RKO (cell line): ENCODE measurements at places on chromosomes 7 and 10.

GRCh38 chr10:120979435-120980278 lies 128.5 kb downstream of the WDR11 start:
- no peak for DNase-seq

- DNase-seq, result no peak
Observed at GRCh38 chr7:24883622-24884013, 96.4 kb downstream of the OSBPL3 start.

GRCh38 chr10:29698773-29699490 lies 64.2 kb upstream of the SVIL start:
- no peak for DNase-seq

DNA sequence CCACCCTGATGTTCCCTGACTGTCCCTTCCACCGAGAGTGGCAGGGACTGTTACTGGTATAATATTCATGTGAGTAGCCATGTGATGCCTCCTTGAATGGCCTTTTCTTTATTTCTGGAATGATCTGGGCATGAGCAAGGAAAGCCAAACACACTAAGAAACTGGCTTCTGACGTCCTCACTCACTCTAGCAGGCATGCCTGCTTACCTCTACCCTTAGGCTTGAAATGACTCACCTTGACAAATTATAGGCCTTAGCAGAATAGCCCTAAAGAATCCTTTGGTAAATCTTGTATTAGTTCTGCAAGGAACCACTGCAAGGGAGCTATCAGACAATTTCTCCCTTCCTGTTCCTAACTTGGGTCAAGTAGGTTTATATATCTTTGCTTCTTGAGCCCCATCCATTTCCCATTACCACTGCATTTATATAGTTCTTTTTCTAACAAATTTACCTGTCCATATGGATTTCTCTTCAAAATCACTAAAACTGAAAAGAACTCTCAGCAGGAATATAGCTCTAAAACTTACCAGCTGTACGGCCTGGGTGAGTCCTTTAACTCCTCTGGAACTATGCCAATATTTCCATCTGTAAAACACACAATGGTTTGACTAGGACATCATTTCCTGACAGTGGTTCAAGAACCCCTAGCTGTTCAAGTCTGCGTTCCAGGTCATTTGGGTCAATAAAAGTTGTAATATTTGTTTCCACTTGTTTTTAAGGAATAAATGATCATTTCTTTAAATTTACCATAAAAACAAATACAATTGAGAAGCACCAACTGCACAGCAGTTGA lies 13.0 kb upstream of the NDUFA5 start:
- DNase-seq, result no peak

GRCh38 chr7:71665716-71666115 lies 533.8 kb downstream of the GALNT17 start:
- no peak for DNase-seq

GRCh38 chr7:4659551-4660286 lies 22.4 kb upstream of the FOXK1 start:
- DNase-seq, result peak; percentile 45

GRCh38 chr7:30264052-30264451 lies 20.3 kb upstream of the ZNRF2 start:
- no peak for DNase-seq

DNA sequence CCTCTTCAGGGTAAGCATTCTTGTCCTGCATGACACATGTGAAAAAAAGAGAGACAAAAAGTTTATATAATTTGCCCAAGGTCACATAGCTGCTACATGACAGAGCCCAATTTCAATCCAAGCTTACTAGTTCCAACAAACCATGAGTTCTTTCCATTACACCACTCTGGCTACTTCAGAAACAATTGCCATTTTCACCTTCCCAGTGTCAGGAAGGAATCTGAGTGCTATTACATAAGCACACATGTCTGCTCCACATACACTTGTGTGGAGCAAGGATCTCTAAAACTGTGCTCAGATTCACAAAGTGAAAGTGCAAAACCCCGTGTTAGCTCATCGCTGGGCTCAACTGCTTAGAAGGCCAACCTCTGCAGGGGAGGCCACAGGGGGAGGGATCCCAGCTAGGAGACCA lies 356.2 kb upstream of the NFE2L3 start:
- DNase-seq, result no peak

DNA sequence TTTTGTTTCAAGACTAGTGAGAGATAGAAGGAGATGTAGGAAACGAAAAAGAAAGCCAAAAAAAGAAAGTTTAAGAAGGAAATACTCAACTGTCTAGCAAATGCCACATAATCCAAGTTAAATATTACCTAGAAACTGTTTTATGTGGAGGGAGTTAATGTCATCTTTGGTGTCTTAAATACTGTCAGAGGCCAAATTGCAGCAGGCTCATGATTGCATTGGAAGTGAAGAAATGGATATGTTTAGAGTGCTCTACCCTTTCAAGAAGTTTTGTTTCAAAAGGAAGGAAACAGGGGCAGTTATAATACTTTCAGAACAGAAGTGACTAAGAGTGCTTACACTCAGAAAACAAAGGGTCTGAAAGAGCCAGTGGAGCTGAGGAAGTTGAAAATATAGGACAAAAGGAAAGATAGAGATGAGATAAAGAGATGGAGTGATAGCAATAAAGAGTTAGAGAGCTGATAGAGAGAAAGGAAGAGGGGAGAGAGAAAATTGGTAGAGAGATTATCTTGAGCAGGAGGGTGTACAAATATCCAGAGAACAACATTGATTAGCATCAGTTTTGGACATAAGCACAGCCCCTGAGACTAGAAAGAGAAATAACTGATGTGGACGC lies 28.0 kb upstream of the GNAI1 start:
- DNase-seq, result no peak

- no peak for DNase-seq
Observed at GRCh38 chr10:116084161-116084560, 188.8 kb downstream of the GFRA1 start.

DNA sequence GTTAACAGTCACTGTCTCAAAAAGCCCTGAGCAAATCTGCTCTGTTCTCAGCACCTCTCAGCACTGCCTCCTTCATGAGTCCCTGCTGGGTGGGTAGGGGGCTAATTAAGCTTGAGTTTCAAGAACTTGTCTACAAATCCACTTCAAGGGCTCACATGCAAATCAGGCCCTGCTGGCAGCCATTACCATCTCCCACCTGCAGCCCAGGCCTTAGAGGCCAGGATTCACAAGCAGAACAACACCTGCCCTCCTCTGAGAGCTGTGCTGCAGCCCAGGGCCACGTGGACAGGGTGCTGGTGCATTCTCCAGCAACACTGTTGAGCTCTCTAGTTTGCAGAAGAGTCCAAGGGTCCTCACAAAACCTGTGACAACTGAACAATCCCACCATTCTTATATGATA lies 119.2 kb downstream of the DPP6 start:
- no peak for DNase-seq

GRCh38 chr10:62053860-62054259 lies 152.4 kb downstream of the ARID5B start:
- no peak for DNase-seq

DNA sequence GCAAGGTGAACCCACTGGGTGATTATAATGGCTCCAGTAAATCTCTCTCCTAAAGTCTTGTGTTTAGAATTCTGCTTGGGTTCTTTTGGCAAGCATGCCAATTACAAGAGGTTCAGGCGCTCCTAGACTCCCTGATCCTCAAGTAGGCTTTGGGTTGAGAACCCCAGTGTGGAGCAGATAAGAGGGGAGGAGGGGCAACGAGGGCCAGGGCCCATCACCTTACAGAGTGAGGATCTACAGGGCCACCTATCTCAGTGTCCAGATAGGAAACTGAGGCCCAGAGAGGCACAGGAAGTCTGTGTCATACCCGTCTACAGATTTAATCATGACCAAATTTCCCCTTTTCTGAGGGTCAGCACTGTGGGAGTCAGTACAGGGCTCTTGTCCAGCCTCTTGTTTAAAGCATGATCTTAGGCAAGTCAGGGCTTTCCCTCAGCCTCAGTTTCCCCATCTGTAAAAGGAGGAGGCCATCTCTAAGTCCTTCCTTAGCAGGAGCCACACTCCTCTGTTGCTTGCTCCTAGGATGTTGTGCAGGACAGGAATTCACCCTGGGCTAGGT lies 4.4 kb downstream of the TACR2 start:
- DNase-seq, result no peak

- no peak for DNase-seq
Observed at GRCh38 chr10:122515588-122516231, 44.8 kb upstream of the DMBT1 start.

GRCh38 chr7:155233311-155234157 lies 64.1 kb upstream of the INSIG1 start:
- DNase-seq, result no peak

- DNase-seq, result no peak
Observed at GRCh38 chr7:54556121-54556520, 13.9 kb downstream of the VSTM2A start.

GRCh38 chr10:85795460-85795859 lies 571.1 kb downstream of the GRID1 start:
- DNase-seq, result no peak

DNA sequence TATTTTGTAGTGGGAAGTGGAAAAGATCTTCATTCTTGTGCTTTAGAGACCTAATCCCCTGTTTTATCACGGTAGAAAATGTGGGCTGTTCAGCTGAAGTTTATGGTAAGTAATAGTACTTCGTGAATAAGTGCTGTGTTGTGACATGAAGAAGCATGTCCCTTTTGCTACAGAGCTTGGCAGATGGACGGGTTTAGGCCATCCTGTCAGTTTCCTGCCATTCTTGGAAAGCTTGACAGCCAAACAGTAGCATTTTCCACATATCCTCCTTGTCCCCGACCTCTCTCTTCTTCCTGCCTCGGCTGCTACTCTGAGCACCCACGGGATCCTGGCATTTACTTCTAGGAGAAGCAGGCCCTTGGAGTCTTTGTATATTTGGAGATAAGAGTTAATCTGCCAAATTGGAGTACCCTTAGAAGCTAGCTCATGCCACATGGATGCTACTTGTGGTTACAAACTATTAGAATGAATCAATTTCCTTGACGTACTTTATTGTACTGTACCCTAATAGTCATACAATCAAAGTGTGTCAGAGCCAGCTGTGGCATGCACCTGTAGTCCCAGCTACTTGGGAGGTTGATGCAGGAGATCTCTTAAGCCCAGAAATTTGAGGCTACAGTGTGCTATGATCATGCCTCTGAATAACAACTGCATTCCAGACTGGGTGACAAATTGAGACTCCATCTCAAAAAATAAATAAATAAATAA lies 39.2 kb downstream of the PNLIPRP3 start:
- peak; percentile 19 for DNase-seq

DNA sequence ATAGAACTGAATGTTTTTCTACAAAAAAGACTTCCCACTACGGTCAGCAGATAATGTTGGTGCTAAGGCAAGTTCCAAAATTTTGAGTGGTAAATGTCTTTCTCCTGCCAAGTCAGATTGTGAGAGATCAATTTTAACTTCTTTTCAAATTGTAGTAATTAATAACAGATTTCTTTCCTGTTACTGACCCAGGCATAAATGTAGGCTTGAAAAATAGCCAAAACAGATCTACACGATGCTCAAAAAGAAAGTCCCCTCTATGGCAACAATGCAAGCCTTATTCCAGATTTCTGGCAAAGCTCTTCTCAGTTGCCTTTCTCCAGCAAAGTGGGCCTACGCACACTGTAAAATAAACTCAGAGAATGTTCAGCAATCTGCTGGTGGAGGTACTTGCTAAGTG lies 641.0 kb upstream of the NRP1 start:
- DNase-seq, result no peak

DNA sequence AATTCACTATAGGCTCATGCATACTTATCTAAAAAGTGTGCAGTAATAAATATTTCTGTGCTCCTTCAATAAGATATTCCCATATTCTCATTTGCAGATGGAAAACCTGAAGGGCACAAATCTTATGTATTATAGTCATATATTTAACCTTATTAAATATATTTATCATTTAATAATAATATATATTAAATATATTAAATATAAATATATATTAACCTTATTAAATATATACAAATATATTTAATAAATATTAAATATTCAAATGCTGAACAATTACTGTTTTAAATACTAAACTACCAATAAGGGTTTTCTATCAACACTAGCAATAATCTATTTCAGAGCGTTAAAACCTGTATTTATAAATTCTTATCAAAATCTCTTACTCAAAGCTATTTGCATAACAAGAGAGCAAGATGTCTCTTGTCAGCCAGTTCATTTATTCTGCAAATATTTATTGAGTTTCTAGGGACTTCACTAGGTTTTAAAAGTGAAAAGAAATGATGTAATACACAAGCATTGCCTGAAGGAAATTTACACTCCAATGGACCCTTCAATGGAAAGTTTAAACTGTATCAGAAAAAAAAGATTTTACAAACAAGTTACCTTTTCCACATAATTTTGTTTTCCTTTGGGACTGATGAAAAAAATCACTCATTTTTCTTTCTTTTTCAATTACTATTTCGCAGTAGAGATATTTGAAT lies 159.2 kb downstream of the AGMO start:
- no peak for DNase-seq

- DNase-seq, result peak; percentile 22
Observed at GRCh38 chr7:64559206-64559605, 3.7 kb downstream of the ZNF680 start.

GRCh38 chr7:126667742-126668366 lies 584.9 kb downstream of the GRM8 start:
- no peak for DNase-seq

- no peak for DNase-seq
Observed at GRCh38 chr10:73168465-73168803, 515 bp downstream of the FAM149B1 start.

- no peak for DNase-seq
Observed at GRCh38 chr10:17859492-17860156, 50.5 kb downstream of the MRC1 start.

- DNase-seq, result peak; percentile 85
Observed at GRCh38 chr10:73413108-73413527, 740 bp downstream of the ANXA7 start.

DNA sequence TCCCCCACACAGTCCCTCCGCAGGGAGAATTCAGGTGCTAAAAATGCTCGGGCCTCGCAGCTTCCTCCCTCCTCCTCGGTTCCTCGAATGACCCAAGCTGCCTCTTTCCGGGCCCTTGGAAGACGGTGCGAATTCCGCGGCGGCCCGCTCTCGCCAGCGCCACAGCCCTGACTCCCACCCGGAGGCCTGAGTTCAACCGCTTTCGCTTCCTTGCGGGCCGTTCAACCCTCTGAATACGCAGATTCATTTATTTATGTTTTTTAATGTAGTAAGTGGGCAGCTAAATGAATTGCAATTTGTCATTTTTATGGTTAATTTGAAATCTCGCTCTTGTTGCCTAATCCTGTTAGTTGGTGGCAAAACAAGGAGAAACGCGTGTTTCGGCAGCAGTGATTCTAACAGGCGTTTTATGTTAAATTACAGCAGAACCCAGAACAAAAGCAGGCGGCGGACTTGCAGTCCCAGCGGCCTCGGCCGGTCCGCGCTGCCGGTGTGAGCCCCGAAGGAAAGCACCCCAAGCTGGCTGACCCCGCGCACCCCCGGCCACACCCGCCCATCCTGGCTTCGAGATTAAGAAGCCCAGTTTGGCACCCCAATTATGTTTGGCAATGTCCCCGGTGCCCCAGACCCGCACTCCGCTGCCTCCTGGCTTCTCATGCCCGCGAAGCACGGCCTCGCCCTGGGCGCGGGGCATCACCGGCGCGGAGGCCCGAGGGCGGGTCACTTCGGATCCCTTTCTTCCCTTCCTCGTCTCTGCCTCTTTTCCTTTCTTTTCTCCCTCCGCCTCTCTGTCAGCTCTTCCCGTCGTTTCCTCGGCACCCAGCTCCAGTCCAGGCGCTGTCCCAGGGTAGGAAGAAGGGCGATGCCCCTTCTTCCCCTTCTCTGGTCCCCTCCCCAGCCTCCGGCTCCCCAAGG lies 75.9 kb downstream of the INSIG1 start:
- no peak for DNase-seq
